ENCODE measurements at places on chromosomes 7 and 10.

DNA sequence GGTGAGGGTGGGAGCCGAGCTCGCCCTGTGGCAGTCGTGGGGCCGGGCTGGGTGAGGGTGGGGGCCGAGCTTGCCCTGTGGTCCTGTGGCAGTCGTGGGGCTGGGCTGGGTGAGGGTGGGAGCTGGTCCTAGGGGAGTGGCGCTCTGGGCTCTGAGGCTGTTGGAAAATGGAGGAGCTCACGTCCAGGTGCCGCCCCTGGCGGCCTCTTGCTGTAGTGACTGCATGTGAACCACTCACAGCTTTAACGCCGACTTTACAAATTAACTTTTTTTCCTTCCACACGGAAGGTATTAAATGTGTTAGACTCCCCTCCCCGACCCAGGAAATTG, 312.6 kb downstream of the WDR37 start:
- no peak for DNase-seq

DNA sequence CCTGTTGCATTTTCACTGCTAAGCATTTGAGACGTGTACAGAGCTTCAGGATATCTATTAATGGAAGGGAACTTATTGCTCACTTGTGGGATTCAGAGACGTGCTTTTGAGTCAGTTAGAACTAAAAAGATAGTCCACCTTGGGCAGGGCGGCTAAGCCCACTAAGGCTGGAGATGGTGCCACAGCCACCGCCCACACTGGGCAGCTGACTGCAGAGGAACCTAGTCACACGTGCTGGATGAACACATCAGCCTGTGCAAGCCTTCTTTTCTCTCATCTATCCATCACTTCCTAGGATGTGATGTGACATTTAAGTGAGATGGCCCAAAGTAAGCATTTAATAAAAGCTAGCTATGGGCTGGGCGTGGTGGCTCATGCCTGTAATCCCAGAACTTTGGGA, 78.0 kb downstream of the PTPRE start:
- DNase-seq: no peak

DNA sequence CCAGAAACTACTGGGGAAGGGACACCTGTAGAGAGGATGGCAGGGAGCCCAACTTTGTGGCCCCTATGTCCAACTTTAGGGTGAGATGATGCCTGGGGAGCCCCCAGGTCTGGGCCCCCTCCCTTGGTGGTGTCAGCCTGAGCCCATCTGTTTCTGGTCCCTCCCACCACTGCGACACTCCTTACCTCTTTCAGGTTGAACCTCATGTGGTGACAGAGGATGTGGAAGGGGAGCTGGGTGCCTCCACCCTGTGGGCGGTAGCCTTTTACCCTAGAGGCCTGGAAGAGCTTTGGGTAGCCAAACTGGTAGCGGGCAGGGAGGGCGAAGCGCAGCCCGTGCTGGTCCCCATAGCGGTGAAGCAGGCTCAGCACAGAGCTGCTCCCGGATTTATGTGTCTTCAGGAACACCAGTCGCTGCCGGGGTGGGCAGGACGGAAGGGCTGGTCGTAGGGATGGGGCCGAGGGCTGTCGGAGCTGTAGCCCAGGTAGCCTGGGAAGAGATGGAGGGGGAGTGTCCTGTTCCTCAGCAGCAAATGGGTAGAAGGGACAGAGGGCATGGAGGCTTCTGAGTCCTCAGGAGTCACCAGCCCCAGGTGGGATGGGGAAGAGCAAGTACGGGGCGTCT, 2.0 kb downstream of the GAL3ST4 start:
- no peak for DNase-seq

DNA sequence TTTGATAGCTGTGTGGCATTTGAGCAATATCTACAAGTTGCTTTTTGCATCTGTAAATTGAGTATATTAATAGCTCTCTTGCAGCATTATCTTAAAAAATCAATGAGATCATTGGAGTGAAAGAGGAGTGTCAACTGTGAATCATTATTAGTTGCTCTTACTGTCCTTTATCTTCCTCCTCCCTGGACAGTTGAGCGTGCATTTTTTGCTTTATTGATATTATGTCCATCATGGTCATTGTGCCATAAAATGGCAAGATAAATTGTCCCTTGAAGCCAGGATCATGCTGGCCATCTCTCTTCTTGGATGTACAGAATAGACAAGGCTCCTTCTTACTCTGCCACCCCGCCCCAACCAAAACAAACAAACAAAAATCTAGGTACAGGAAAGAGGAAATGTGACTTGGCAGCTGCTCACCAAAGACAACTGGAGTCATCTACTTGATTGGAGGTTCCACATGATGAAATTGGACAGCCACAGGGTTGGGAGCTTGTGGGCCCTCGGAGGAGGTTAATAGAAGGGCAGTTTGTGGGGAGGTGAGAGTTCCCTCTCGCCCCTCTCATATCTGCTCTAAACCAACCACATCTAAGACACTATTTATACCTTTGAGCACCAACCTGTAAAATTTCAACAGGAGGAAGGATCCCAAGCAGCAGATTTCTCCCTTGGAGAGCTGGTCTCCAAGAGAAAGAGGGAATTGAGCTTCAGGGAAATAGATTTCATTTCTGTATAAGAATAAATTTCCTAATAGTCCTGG, 252.7 kb downstream of the SKIDA1 start:
- no peak for DNase-seq

GRCh38 chr10:72847681-72848080, 45.9 kb upstream of the OIT3 start:
- no peak for DNase-seq

- DNase-seq: no peak
Observed at GRCh38 chr7:55887821-55888247, 578 bp downstream of the ZNF713 start.

GRCh38 chr10:128812000-128812399, 655.0 kb upstream of the MGMT start:
- DNase-seq: no peak

- DNase-seq: no peak
Observed at GRCh38 chr10:8084799-8085198, 30.3 kb downstream of the GATA3 start.

DNA sequence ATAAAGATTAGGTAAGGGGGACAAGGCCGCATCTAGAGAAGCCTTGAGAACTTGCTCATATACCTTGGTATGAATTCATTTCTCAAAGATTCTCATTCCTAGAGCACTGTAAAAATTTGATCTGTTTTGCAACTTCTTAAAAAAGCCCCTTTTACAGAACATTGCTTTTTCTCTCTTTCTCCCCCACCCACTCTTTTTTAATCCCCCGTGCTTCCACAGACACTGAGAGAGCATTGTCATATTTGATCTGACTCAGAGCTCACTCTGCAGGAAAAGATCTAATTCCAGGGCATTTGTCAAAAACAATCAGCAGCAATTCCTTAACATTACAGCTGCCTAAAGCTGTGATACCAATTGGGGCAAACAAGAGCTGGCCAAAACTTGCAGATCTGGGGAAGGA, 92.0 kb downstream of the ARHGAP22 start:
- no peak for DNase-seq

DNA sequence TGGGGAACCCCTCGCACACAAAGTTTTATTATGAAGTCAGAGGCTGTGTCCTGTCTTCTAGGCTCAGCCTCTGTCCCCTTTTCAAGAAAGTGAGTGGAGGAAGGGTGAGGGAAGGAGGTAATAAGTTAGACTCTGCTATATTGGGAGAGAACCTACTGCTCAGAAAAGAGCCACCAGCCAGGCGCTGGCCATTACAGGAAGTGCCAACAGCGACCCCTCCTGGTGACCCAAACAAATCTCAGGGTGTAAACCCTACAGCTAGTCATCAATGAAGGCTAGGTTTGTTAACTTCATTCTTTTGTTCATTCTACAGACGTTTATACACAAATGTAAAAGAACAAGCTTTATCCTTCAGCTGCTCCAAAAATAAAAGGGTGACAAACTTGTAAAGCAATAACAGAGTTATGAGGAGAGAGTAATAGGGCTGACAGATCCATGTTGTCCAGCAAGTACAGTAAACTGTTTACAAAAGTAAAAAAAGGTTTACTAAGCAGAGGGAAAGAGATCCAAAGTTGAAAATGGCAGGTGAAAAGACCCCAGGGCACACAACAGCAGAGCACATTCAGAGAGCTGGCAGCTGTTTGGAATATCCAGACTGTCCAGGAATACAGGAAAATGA, 82.7 kb downstream of the FAM204A start:
- DNase-seq: no peak

- DNase-seq: no peak
Observed at GRCh38 chr7:68288144-68288593, 1291.5 kb downstream of the TYW1 start.

DNA sequence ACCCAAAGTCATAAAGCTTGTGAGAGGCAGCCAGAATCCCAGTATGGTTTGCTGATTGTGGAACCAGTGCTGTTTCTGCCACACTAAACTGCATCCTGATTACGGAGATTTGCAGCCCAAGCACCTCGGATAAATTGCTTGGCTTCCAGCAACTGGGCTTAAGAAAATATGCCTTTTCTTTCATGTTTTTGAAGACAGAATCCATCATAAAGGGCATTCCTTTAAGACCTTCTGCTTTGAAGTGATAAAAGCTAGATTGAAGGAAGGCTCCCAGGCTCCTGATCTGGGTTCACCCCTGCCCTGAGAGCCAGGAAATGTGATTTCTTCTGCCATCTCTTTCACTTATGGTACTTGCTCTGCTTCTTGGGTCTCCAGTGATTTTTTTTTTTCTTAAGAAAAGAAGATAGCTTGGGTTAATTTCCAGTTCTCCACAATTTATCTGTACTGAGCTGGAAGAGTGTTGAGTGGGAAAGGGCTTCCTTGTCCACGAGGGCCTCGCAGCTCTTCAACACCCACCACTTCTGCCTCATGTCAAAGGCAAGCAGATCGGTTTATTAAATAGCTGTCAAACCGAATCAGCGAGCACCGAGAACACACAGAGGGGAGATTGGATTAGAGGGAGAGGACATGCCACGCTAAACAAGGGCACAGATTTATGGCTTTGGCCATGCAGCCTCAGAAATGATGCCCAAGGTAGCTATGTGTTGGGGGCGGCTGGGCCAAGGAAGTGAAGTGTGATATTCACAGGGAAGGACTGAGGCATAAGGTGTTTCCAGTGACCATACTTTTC, 94.9 kb upstream of the TBX20 start:
- DNase-seq: no peak

DNA sequence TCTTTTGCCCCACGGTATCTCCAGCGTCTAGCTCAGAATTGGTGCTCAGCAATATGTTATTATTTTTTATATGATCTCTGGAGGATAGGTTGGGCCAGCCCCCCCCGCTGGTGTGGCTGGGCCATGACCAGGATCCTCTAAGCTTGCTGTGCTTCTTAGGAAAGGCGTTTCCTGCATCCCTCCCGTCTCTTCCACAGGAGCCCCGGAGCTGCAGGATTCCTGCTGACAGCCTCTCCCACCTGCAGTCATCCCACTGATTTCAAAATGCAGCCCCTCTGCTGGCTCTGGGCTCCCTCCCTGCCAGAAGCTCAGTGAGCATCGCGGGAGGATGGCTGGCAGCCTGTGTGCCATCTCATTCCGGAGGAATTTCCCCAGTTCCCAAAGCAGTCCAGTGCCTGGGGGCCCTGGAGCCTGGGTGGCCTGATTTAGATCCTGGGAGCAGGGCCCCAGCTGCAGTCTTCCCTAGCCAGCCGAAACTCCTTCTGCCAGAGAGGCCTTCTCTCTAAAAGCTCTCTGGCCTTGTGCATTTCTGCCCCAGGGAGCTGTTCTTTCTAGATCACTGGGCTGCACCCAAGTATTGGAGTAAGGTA, 21.8 kb upstream of the GOLGA7B start:
- DNase-seq: no peak

DNA sequence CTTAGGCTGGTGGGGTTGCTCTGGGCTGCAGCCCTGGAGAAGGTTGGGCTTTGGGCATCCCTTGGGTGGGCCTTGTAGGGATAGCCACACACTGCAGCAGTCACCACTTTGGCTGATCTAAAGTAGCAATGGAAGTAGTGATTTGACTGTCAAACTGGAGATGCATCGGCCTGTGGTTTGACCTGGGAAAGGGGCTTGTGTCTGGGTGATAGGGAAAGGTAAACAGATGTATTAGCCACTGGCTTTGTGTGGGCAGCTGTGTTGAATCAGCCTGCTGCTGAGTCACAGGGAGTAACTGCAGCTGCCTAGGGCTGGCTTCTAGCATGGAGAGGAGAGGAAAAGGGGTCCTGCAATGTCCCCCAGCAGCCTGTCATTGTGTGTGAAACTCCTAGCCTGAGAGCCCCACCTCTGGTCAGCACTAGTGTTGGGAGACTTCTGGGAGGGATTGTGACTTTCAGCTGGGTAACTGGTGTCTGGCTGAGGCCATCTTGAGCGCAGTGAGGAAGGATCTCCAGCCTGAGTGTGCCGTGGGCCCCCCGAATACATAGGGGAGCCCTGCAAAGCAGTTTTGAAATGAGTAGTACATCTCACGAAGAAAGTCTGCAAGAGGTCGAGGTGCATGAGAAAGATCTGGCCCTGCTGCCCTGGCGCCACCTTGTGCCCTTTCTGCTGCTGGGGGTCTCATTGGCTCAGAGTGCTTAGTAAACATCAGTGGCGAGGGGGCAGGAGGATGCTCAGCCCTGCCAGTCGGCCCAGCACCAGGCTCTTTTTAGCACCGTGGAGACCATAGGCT, 117.3 kb downstream of the FANK1 start:
- no peak for DNase-seq

DNA sequence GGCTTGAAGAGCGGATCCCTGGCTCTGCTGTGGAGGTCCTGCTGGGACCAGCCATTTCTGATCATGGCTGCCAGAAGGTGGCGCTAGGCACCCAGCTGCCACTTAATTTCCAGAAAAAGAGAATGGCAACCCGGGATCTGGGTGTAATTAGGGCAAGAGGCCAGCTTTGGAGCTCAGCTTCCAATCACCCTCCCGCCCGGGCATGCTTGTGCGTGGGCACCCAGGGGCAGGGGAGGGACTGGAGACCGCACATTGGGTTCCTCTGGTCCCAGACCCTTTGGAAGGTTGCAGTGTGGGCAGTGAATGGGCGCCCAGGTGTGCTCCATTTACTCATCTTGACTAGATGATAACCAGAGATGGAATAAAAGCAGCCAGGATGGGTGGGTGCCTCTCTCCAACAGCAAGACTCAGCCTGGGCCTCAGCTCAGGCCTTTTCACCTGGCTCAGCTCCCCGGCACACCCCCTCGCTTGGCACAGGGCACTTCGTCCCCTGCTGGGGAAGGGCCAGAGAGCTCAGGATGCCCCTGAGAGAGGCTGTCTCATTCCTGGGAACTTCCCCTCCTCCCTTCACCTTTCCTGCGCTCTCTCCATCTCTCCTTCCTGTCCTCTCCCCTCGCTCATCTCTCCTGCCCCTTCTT, 14.7 kb downstream of the FAM241B start:
- peak; percentile 75 for DNase-seq

GRCh38 chr7:74572301-74572979, 85.1 kb upstream of the GTF2I start:
- DNase-seq: no peak

GRCh38 chr7:104206841-104207240, 972 bp downstream of the ORC5 start:
- no peak for DNase-seq

All from ascending aorta (tissue), 2 donors.